Caudate nucleus (tissue), 63 donors: ENCODE measurements at places on chromosomes 1 and 21.
A peak's percentile ranks its signal among the peaks of the same experiment; 100 is the strongest.

- DNase-seq = no peak
These were observed 116.5 kb downstream of the NOS1AP start for GRCh38 chr1:162186026-162186374.

- no peak for DNase-seq
These were observed 26.5 kb downstream of the APP start for GRCh38 chr21:26144031-26144430.

- DNase-seq = peak; percentile 16
These were observed 148.7 kb downstream of the ZZZ3 start for GRCh38 chr1:77533660-77534305.

GRCh38 chr1:150162582-150162861 is 12.8 kb downstream of the PLEKHO1 start:
- DNase-seq = no peak

DNA sequence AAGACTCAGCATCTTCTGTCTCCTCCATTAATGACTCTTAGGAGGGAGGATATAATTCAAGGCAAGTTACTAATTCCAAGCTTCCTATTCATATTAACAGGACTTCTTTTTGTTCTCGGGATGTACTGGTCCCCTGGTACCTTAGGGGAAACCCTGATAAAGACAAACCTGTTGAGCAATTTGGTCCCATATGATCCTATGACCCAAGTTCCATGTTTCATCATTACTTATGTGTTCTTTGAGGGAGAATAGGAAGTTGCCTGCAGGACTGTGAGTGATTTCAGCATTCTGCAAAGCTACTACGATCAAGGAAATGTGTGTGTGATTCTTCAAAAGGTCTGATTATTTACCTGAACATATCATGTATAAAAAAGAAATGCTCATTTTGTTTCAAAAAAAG is 5.8 kb upstream of the FMO3 start:
- no peak for DNase-seq

- no peak for DNase-seq
These were observed 74.5 kb upstream of the SCYL3 start for GRCh38 chr1:169968174-169968573.

GRCh38 chr1:7403265-7404045 is 367.6 kb upstream of the VAMP3 start:
- no peak for DNase-seq

DNA sequence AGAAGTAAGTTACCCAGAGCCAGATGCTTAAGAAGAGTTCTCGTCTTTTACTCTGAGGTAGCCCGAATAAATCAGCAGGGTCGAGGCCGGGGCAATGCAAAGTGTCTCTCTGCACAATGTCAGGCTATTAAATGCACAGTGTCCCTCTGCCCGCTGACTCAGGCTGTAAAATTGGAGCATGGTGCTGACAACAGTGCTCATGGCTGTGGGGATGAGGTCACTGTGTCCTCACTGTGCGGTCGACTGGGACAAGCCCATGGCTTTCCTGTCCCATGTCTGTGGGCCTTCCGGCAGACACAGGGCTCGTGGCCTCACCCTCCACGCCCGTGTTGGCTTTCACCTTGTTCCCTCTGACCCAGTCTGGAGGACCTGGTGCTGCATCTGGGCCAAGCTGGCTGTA is 14.6 kb upstream of the SLC2A1 start:
- DNase-seq = no peak

GRCh38 chr1:81237473-81238089 is 563.2 kb upstream of the ADGRL2 start:
- DNase-seq = no peak

GRCh38 chr1:47932743-47933142 is 64.4 kb downstream of the TRABD2B start:
- DNase-seq = no peak

DNA sequence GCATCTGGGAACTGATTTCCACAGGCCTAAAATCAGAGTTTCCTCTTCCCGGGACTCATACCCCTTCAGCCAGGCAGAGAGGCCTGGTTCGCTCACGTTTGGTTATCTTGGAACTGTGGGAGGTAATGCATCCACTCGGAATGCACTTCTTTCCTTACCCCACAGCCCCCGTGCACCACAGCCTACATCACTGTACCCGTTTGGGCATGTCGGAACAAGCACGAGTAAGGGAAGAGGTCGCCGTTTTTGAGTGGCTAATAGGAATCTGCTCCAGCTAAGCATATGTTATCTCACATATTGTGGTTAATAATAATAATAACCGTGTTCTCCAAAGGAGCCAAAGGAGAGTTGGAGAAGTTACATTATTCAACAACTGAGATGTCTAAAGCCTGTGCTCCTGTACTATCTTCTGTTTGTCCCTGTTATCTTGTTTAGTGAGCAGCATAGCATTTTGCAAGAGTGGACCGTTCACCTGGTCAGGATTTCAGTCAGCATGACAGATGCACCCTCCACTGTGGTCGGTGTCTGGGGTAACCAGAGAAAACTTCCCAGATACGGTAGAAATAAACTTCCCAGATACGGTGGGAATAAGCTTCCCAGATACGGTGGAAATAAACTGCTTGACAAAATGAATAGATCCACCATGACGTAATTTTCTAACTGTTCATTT is 198.6 kb downstream of the SDCCAG8 start:
- no peak for DNase-seq

DNA sequence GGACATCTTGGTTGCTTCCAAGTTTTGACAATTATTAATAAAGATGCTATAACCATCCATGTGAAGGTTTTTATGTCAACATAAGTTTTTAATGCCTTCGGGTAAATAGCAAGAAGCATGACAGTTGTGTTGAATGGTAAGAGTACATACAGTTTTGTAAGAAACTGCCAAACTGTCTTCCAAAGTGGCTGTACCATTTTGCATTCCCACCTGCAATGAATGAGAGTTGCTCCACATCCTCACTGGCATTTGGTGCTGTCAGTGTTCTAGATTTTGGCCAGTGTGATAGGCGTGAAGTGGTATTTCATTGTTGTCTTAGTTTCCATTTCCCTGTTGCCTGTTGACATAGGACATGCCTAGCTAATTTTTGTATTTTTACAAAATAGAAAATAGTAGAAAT is 45.4 kb downstream of the CD58 start:
- no peak for DNase-seq

DNA sequence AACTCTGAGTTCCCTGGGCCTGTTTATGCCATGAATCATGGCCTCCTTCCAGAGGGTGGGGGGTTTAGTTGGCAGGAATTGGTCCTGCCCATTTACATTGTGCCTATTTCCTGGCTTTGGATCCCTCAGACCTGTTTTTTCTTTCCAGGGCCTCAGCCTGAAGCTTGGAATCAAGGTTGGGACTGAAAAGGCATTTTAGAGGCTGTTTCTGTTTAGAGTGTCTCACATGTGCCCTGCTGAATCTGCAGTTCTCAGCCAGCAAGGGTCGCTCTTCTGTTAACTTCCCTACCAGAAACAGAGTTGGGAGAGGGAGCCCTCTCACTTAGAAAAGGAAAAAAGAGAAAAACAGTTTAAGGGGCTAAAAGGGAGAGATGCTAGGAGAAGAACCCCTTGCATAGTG is 191.1 kb downstream of the PTPRC start:
- no peak for DNase-seq

GRCh38 chr1:230308039-230308438 is 118.1 kb downstream of the PGBD5 start:
- DNase-seq = no peak

DNA sequence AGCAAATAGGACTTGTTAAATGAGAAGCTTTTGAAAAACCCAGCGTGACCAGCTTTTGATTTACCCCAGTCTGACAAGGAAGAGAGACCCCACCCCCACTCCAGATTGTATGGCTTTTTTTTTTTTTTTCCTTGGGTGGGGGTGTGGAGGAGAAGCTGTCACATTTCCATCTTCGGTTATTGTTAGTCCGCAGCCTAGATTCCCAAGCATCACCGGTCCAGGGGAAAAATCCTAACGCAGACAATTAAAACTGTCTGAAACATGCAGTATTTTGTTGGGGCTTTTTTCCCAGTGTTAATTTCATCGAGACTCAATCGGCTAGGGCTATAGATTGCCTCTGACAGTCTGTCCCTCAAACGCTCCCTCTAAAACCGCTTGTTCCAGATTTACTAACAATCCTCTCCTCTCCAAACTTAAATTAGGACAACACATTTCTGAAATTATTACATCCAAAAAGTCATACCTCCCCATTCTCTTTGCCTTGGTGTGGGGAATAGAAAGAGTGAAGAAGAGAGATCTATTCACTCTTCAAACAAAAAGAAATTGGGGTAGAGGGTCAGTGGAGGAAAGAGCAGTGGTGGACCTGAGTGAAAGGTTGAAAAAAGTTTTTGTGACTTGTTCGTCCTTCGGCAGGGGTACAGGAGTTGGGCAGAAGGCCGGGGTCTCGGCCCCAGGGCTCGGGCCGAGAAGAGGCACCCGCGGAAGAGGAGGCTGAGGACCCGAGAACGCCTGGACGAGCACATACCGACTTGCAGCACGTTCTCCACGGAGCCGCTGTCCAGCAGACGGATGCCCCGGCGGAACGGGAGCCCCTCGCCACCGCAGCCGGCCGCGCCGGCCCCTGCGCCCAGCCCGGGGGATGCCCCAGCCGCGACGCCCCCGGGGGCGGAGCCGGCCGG is 1.1 kb downstream of the ZSWIM5 start:
- peak; percentile 10 for DNase-seq

GRCh38 chr21:33334824-33335223 is 10.1 kb downstream of the IFNAR1 start:
- DNase-seq = no peak

GRCh38 chr1:12565094-12565965 is 52.7 kb downstream of the DHRS3 start:
- no peak for DNase-seq

DNA sequence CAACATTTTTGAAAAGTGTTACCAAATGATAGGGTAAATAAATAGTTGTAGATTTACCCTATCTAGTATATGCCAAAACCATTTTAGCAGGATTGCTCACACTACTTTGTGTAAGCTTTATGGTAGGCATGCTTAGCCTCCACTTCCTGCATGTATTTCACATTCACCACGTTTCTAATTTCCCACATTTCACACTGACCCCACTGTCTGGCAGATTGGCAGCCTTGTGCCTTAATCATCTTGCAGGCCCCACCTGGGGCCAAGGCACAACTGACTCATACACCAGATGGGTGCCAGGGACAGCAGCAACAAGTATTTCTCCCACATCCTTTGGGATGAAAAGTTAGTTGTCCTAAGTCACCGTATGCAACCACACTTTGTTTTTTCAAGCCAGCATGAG is 21.2 kb upstream of the CENPF start:
- no peak for DNase-seq

GRCh38 chr21:10641107-10641506 is 119.7 kb downstream of the TPTE start:
- no peak for DNase-seq

GRCh38 chr1:7538849-7539768 is 232.0 kb upstream of the VAMP3 start:
- DNase-seq = no peak

DNA sequence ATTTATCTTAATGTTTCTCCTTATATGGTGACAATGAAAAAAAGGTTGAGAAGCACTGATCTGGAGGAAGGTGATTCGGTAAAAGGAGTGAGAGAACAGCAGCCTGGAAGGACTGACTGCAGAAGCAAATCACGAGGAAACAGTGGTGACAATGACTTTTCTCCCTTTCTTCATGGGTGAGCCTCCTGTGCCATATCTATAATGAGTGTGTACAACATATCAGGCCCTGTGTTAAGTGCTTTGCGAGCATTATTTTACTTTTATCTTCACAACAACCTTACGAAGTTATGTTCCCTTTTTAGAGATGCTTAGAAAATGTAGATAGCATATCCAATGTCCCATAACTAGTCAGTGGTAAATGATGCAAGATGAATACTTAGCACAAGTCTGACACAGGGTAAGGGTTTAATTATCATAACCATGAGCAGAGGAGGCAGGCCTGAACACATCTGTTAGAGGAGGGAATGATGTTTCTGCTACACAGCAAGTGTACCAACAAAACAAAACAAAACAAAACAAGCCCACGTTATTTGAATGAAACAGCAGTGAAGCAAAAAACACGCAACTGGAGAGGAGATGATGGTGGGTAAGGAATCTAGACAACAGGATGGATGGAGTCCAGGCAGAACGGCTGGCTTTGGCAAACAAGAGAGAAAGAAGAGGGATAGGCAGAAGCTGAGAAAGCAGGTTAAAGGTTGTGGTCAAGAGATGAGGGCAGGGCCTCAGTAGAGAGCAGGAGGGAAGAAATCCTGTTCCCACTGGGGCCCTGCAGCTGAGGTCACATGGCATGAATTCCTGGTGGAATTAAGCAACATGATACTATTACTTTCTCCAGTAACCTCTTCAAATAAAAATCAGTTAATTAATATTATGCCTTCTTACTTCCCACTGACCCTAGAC is 29.6 kb downstream of the GNG12 start:
- DNase-seq = no peak

GRCh38 chr1:2596530-2597333 is 10.2 kb downstream of the PRXL2B start:
- DNase-seq = no peak

- peak; percentile 19 for DNase-seq
These were observed 56.2 kb upstream of the DPH5 start for GRCh38 chr1:101081496-101082488.

GRCh38 chr1:238647877-238648276 is 738.5 kb upstream of the CHRM3 start:
- no peak for DNase-seq

DNA sequence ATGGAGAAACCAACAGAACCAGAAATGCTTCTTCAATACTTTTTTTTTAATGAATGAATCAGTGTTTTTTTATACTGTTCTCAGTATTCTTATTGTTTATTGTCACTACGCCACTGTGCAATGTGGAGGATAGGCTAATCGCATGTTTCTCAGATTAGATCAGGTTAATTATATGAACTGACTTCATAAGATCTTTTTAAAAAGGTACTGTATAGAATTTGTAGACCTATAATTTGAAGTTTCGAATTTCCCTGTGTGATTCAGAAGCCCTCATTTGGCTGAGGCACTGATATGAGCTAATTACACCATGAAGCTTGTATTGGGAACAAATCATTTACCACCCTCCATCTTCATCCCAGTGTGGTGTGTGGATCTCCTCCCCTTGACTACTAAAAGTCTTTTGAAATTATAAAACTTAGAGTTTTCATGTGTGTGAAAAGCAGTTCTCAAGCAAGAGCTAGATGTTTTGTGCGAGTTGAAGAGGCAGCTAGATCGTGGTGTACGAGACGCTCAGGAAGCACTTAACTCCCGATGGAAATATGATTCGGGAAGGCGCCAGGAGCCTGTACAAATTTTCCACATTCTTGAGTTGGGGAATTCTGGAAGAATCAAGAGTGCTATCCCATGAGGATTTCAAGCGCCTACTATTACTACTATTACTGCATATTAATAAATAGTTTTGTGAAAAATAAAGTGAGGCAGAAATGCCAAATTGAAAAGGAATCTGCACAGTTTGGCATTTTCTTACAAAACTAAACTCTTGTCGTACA is 52.1 kb upstream of the KCNE2 start:
- no peak for DNase-seq

- DNase-seq = no peak
These were observed 12.7 kb upstream of the PRELP start for GRCh38 chr1:203462878-203463277.

DNA sequence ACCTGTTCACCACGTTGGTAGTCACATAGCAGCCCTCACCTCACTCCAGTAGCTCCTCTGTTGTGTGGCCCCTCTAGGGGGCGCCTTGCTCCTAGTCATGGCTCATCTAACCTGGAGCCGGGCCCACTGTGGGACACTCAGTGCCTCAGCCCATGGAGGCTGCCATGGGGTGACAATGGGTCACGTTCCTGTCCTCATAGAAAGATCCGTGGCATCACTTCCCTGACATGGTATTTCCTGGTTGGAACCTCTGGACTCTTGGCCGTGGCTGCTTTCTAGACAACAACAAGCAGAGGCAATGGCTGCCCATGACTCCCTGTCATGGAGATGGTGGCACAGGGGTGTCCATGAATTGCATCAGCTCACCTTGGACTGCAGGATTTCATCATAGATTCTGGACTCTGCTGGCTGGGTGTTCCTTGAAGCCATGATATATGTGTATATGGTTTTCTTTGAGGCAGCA is 27.5 kb upstream of the SLAMF6 start:
- no peak for DNase-seq
